ENCODE measurements at places on chromosomes 16 and 17.

- DNase-seq, result no peak
These were observed 157.2 kb downstream of the ZNF18 start for GRCh38 chr17:11840052-11840451.

- no peak for DNase-seq
These were observed 12.1 kb upstream of the KRTAP17-1 start for GRCh38 chr17:41327411-41328120.

DNA sequence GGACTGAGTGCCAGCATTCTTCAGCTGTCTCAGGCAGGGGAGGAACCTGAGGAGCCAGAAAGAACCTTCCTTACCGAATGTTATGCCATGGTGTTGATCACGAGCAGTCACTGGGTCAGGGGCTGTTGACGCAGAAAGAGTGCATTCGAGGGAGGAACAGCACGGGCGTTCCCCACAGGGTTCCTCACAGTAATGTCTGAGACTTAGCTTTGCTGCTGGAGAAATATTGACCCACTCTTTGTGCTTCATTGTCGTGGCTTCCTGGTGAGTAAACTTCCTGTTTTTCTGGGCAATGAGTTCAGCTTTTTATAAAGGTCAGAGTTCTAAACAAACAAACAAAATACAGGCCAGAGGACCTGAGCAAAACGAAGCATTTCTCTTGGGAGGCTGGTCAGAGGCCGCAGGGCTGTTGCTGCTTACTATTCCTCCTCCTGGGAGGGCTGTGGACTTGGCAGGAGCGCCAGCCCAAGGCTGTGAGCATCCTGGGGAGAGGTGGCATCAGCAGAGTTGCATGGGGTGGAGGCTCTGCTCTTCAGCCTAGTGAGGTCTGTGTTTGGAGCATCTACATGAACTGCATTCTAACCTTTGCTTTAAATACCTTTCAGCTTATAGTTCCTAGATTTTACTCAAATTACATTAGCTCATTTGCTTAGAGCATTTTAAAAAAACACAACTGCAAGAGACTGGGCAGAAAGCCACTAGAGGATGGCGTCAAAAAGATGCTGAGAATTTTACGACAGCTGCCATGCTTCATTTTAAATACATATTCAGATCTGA lies 143.1 kb upstream of the CACNG5 start:
- peak; percentile 75 for DNase-seq

- DNase-seq, result peak; percentile 55
These were observed 28.4 kb upstream of the MED13 start for GRCh38 chr17:62093188-62094155.

DNA sequence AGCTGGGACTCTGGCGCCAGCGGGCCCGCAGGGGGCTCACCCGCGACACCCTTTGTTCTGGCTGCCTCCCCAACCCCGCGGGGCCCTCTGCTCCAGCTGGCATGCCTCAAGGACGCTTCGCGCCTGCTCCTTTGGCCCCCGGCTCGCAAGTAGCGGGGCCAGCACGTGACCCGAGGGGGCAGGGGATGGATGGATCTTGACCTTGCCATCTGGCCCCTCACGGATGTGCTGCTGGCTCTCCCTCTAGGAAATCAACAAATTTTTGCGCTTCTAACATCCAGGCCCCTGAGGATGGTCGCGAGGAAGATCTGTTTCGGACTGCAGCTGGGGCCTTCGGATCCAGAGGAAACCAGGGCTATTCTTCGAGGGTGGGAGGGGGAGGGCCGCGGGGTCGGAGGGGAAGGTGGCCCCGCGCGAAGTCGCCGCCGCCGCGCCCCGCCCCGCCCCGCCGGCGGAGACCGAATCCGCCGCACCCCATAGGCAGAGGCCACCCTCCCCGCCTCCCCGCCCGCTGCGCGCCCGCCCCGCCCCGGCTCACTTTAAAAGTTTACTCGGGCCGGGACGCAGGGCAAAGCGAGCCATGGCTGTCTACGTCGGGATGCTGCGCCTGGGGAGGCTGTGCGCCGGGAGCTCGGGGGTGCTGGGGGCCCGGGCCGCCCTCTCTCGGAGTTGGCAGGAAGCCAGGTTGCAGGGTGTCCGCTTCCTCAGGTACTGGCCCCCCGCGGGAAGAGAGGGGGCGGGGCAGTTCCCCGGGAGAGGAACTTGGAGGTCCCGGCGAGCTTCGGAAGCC lies at the start of gene ACSF2:
ACSF2 (plus strand) TSS at position 537 of the 790 bp plus-strand sequence; CDS start at position 581, 44 bp downstream.
- no peak for DNase-seq

DNA sequence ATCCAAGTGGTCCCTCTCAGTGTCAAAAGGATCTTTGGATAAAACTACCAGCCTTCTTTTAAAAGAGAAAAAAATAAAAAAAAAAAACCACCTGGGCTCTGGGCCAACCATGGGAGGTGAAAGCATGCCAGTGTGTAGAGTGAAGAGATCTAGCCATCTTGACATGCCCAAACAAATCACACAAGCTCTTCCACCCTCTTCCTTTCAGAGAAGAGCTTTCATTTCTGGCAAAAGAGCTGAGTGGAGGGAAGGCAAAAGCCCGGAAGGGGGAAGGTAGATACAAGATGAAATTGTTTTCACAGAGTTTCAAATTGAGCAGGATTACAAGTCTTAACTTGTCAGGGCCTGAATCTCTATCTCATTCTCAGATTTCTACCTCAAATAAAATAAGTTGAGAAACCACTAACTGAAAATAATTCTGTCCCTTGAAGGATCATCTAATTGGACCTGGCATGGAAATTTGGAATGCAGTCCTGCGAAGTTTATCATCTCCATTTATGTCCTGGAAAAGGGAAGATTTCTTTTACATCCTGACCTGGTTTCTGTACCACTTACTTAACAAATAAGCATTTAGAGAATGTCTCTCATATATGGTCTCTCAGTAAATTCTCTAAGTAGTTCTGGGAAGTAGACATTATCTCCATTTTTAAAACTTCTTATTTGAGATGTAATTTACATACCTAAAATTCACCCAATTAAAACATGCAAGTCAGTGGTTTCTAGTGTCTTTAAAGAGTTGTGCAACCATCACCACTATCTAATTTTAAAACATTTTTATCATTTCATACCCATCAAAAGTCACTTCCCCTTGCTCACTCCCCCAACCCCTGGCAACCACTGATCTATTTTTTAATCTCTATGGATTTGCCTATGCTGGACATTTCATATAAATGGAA lies 93.7 kb downstream of the TANGO6 start:
- no peak for DNase-seq

GRCh38 chr16:58678716-58679115 lies 5.9 kb downstream of the SLC38A7 start:
- DNase-seq, result peak; percentile 14

GRCh38 chr17:57499648-57500049 lies 243.3 kb downstream of the MSI2 start:
- DNase-seq, result no peak

DNA sequence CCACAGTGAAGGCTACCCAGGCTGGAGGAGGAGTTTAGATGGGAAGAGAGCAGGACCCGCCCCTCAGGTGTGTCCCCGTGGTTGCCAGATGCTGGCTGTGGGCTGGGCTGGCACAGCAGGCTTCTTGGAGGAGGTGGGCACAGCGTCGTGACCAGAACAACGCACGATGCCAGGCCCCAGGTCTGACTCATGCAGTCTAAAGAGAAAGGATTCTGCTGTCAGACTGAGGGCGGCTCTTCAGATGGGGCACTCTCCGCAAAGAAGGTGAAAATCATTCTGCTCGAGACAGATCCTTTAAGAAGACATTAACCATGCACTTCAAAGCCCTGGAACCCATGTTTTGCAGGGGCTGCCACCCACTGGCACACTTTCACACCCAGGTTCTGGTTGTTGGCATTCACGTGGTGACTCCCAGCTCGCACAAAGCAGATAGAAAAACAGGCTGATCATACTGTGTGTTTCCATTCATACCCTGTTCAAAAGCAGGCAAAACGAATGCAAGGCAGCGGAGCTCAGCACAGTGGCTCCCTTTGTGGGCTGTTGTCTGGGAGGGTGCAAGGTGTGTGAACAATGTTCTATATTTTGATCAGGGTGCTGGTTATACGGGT lies 19.0 kb downstream of the CACNG4 start:
- no peak for DNase-seq

DNA sequence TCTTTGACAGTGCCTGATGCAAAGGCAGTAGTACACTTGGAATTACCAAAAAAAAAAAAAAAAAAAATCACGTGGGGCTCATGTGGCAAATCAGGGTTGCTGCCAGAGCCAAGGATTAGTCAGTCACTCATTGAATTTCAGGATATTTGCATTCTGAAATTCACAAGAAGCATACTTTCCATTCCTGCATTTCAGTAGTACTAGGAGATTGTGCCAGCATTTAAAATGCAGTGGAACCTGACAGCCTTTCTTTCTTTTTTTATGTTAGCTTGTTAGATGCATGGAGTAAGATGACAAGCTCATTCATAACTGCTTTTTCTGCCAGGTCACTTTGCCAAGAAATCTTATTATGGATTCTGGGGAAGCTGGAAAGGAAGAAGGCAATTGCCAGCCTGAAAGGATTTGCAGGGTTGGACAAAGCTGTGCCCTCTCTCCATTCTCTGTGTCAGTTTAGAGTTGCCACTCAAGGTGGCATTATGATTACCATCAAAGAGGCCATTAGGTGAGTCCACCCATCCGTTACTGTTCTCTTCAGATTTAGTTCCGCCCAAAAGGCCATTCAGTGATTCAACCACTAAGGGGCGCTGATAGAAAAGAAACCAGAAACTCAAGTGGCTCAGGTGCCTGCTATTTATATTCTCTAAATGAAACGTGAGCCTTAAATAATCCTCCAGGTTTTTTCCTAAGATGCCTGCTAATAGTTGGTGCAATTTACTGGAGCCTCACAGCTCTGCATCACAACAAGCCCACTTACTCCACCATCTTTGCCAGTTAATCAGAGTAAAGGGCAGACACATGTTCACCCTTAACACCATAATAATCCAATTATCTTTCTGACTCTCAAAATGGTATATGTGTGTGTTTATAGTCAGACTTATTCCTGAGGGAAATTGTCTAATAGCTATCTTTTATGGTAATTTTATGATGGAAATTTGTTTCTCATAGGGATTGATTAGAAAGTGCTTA lies 59.0 kb downstream of the TANGO6 start:
- DNase-seq, result peak; percentile 59

DNA sequence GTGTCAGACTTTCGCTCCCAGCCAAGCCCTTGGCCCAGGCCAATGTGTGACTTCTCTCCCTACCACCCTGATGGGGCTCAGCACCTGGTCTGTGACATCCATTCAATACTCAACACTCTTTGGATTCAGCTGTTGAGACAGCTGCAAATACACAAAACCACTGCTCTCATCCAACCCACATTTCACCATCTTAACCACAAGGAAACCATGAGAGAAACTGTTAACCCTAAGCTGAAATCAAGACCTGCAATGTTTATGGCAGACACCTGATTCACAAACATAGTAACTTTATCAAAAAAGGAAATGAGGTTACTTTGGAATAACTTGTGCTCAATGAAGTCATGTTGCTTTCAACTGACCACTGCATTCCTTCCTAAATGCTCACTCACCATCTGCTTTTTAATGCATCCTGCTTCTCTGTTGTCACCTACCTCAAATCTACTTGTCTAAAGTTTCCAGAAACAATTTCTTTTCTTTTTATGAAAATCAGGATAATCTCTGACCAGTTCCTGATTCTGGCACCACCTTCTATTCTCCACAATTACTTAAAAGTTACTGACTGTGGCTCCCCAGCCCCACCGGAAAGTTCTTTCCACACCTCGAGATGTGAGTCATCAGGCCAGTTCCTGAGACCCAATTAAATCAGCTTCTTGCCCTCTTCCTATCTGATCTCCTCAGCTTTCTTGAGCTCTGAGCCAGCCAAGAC lies 88.2 kb downstream of the NOG start:
- DNase-seq, result peak; percentile 6

- DNase-seq, result no peak
These were observed 311.8 kb downstream of the UTP18 start for GRCh38 chr17:51572115-51572514.

DNA sequence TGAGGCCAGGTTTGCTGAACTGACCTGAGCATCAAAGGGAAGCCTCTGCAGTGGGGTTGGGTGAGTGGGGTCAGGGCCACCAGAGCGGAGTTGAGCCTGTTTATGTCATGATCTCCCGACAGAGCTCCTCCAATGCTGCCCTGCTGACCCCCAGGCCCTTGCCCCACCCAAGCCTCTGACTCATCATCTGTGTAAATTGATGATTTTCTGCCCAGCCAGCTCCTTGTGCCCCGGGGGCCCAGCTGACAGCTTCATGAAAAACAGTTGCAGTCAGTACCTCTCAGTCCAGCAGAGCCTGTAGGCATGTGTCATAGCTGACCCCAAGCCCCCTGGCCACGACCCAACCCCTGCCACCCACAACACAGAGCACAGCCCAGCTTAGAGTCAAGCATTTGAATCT lies 134.9 kb downstream of the CCT6B start:
- DNase-seq, result peak; percentile 2

DNA sequence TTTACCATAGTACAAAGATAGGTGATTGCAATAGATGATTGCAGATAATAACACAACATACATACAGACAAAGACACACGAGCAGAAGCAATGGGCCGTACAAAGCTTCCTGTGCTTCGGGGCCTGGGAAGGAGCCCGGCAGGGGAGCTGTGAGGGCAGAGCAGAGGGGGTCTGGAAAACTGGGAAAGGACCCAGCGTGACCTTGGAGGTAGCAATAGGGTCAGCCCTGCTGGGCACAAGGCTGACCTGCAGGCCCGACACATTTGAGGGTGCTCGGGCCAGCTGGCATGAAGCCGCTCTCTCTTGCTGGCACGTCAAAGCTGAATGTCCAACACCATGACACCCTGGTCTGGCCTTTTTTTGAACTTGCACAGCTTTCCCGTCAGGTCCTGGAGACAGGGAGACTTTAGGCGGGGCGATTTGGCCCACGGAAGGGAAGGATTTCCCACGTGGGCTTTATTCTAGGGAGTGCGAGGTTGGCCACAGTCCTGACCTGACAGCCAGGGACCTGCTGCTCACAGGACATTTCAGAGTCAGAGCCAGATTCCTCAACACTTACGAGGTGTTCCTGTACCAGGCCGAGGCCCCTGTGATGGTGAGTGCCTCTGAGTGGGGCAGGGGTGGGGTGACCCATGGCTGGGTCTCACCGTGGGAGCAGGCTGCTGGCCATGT lies 83.2 kb downstream of the NTN1 start:
- DNase-seq, result no peak

GRCh38 chr17:41810659-41811548 lies 845 bp downstream of the P3H4 start:
- DNase-seq, result no peak
